ENCODE measurements at places on chromosomes 3 and 15.

DNA sequence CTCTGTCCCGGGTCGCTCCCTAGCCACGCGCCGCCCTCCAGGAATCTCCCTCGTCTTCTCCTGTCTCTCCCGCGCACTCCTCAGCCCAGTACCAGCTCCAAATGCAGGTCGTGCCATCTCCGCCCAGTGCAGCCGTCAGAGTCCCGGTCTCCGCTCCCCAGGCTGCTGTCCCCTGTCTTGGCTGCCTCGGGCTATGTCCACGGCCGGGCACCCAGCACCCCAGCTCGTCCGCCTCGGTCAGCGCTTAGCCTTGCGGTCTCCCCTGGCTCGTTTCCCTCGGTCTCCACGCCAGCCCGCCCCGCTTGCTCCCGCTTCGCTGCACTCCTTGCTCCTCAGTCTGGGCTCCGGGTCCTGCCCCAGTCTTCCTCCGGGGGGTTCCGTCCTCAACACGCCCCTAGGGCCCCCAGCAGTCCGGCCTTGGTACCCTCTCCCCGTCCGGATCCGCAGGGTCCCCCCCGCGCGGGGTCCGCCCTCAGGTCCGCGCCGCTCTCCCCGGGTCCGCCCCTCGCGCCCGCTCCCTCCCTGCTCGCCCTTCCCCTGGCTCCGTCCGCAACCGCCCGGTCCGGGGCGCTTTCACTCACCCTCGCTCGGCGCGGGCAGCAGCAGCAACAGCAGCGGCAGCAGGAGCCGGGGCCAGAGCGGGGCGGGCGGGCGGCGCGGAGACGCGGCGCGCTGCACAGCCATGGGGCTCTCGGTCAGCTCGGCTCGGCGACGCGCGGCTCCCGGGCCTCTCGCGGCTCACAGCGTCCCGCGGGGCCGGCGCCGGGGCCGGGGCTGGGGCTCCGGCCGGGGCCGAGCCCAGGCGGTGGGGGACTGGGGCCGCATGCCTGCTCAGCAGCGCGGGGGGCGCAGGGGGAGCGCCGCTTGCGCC, 462 bp downstream of the IGDCC3 start:
- peak; percentile 22 for DNase-seq

DNA sequence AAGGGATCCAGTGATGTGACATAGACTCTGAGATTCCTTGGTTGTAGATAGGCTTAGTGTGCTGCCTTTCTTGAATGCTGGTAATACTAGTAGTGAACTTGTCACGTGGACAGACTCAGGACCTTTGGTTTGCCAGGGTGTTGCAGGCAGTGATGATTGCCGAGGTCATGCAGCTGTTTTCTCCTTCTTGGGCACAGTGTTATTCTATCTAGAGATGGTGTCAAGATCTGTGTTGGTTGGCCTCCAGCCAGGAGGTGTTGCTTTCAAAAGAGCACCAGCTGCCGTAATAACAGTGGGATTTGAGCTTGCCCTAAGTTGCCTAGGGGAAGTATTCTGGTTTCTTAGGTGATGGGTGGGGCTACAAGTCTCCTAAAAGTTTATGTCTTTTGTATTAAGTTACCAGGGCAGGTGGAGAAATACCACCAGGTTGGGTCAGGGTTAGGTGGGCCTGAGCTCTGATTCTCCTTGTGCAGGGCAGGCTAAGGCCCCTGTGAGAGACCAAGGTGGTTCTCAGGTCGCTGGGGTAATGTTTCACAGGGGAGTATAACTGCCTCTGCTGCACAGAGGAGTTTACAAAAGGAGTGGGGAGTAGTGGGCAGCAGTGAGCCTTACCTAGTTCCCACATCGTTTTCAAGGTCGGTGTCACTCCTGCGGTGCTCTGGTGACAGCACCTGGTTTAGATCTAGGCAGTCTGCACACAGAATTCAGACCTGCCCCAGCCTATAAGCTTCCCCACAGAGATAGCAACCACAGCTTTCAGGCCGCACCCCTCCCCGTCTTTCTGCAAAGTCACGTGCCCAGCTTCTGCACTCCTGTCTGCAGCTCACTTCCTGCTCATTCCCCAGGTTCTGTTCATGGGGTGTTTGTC, 350.3 kb downstream of the DOCK3 start:
- peak; percentile 48 for DNase-seq

- no peak for DNase-seq
These were observed 44.2 kb downstream of the CMTM8 start for GRCh38 chr3:32282578-32283154.

- no peak for DNase-seq
These were observed 1.6 kb downstream of the OR4F6 start for GRCh38 chr15:101804941-101805340.

DNA sequence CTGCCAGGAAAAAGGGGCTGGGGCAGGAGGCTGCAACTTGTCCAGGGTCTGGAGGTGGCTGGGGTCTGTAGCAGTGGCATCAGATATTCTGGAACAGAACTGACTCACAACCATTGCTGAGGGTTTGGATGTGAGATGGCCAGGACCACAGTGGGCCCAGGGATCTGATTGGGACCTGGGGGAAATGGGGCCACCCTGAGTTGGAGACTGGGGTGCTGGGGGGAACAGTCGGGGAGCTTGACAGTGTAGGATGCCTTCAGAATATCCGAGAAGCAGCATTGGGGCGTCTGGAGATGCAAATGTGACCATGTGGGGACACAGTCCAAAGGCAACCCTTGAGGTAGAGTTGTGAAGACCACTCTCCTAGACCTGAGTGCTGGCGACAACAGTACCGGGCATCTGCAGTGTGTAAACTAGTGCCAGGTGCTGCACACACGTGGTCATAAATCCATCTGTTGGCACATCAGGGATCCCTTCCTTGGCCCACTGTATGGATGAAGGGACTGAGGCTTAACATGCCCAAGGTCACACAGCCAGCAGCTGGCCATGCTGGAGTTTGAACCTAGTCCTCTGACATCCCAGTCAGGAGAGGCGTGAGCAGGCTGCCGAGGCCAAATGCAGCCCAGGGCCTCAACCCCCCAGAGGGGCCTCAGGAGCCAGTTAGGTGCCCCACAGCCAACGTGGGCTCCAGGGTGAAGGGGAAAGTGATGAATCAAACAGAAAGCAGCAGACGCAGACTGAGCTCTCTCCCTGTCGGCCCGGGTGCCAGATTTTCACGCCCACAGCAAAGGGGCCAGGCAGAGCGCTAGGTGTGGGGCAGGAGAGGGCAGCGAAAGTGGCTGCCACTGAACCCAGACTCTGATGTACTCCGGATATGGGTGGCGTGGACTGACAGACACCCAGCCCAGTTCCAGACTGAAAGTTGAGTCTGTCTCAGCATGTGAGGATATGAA, 18.8 kb downstream of the HEMK1 start:
- DNase-seq: no peak

GRCh38 chr15:91186904-91187656, 87.0 kb downstream of the SV2B start:
- peak; percentile 30 for DNase-seq

- no peak for DNase-seq
These were observed 11.8 kb upstream of the PLA2G4E start for GRCh38 chr15:42032376-42033213.

DNA sequence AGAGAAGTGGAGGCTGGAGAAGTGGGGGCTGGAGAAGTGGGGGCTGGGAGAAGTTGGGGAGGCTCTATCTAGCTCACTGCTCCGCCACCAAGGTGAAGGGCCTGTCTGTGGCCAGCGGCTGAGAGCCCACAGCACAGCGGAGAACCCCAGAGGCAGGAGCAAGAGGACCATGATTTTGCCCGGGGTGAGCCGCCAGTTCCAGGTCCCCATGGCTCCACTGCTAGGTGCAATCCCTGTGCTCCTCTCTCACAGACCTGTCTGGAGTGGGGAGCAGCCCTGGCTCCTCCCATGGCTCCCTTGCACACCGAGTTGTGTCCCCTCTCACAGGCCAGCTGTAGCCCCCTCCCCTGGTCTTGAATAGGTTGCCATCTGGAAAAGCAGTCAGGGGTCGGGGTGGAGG, 4.7 kb upstream of the NRROS start:
- DNase-seq: no peak

- no peak for DNase-seq
These were observed 5.3 kb downstream of the SH2D7 start for GRCh38 chr15:78097667-78098066.

DNA sequence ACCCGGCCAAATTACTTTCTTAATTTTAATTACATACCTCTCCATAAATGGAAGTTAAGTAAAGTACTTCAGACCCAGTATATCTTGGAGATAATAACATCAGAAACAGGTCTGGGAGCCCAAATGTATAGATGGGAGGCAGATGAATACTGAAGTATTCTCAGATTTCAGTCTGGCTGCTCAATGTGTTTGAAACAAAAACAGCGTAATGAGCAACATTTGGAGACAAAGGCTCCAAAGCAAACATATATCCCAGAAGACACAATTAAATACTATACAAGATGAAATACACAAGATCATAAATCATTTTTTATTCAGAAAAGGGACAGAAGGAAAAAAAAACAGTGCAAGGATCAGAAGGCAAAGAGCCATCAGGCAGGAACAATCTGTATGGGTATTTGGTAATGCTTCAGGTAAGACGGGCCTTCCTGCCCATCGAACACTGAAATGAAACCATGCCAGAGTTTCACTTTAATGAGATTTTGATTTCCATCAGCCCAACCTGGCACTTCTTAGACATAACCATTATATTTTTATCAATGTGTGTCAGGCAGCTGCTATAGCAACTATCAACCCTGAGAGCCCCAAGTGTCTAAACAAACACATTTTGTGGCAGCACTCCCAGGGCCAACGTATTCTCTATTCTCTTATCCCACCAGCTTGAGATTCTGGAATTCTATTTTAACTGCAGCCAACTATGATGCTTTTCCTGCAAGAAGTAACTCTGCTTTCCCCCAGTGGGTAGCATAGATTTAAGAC, 210.8 kb downstream of the STT3B start:
- DNase-seq: no peak

DNA sequence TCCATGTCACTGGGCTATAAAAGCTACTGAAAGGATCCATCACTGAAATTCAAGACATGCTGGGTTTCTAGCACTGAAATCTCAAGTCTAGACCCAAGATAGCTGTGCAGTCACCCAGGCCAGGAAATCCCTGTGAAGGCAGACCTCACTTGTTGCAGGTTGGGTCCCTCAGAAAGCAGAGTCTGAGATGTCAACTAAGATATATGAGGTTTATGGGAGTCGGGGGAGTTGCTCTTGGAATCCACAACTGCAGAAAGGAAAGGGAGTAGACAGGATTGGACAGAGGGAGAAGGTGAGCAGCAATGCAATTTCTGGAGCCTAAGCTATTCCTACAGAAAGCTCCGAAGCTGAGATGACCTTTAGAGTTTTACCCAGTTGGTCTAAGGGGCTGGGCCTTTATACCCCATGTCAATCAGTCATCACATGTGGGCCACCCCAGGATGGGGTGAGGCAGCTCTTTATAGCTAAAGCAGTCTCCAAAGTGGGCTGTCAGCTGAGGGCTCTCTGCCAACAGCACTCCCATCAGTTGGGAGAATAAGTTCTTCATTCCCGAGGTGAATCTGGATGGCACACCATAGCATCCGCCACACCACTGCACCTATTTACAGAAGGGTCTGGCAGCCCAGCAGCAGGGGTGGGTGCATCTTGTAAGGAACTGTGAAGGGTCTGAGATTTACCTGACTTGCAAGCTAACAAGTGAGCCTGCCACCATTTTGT, 52.3 kb upstream of the ACVR2B start:
- DNase-seq: no peak

DNA sequence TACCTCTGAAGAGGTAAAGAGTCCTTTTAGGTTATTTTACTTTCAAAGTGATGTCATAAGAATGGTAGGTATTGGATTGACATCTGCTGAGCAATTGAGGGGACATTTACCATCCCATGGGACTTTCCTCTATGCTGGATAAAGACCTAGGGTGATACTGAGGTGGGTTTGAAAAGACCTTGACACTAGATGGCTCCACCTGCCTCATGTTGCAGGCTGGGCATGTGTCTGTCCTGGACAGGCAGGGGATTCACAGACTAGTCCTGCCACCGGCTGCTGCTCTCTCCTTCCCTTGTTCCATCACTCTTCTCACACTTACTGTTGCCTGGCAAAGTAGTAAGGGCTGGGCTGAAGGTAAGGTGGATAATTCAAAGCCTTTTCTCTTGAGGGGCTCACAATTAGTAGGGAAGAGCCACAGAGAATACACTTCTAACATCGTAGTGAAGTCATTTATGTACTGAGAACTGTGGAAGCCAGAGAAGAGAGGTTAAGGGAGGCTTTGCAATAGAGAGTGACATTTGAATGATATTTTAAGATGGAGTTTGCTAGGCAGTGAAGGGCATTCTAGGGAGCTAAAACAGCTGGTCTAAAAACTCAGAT, 27.7 kb downstream of the TRAK1 start:
- peak; percentile 65 for DNase-seq

- DNase-seq: no peak
These were observed 49.0 kb downstream of the KY start for GRCh38 chr3:134601539-134602439.

GRCh38 chr3:4247391-4247790, 55.8 kb upstream of the SETMAR start:
- DNase-seq: no peak

DNA sequence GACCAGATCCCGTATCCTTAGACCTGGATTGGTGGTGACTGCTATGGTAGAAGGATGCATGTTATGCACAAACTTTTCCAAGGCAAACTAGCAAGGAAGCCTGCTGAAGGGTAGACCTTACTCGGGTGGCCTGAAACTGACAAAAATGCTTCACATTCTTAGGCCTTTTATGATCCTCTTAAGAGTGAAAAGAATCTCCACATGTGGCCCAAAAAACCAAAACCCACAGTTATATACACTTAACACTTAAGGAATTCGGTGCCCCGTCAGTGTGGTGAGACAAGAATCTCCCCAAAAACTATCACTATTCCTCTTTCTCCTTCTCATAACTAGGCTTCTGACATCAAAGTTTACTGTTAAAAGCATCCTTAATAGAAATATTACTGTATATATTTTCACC, 130.1 kb upstream of the SOX2 start:
- DNase-seq: no peak

DNA sequence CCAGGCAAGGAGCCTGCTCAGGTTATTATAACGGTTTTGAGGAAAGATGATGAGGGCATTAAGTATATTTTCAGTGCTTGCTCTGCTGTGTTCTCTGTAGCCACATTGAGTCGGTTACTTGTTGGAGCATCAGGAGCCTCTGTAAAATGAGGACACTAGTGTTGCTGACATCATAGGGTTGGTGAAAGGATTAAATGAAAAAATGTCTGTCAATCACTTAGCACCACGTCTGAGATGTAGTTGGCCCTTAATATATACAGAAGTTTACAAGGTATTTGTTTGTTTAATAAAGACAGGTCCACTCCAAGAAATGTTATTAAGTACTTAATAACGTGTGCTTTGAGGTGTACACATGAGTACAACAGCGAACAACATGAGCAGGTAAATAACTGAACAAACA, 735 bp upstream of the SLC25A26 start:
- no peak for DNase-seq

DNA sequence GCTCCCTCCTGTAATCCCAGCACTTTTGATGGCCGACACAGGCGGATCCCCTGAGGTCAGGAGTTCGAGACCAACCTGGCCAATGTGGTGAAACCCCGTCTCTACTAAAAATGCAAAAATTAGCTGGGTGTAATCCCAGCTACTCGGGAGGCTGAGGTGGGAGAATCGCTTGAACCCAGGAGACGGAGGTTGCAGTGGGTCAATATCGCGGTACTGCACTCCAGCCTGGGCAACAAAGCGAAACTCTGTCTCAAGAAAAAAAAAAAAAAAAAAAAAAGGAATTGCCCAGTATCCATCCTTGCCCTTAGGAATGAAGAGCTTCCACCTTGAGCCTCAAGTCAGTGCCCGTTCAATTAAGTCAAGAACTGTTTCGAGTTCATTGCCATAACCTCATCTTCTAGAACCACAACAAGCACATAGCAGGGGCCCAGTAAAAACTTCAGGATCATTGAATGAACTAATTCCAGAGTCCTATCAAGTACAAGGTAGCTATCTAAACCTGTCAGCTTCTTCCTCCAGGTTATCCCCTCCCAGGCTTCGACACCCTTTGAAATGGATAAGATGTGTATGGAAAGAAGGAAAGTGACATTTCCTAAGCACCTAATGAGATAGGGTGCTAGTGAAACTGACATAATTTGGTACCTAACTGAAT, 826 bp downstream of the DBR1 start:
- no peak for DNase-seq
